CD4-positive, alpha-beta T cell treated with Interleukin-21 for 1 hour (primary cell): ENCODE measurements at places on chromosomes 13 and 19.

GRCh38 chr19:51789061-51789795 is 5.7 kb upstream of the FPR3 start:
- no peak for DNase-seq

DNA sequence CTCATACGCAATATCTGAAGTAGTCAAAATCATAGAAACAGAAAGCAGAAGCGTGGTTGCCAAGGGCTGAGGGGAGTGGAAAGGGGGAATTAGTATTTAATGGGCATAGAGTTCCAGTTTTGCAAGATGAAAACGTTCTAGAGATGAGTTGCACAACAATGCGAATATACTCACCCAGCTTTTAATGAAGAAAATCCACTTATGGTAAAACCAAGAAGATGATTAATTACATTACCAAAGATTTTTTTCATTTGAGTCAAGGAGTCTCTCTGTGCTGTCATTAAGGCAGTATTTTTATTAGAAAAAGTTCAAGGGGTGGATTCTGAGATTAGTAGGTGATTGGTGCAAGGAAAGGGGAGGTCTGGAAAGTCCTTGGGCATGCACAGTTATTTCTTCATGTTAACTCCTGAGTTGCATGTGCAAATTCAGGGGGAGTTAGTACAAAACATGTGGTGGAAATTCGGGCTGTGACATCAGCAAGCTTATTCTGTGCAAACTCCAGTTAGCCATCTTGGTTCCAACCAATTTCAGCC is 6.9 kb upstream of the CBY2 start:
- DNase-seq, result no peak

GRCh38 chr13:80530191-80530590 is 189.3 kb upstream of the SPRY2 start:
- no peak for DNase-seq

GRCh38 chr13:18978447-18978846 is 203.2 kb downstream of the TUBA3C start:
- no peak for DNase-seq

DNA sequence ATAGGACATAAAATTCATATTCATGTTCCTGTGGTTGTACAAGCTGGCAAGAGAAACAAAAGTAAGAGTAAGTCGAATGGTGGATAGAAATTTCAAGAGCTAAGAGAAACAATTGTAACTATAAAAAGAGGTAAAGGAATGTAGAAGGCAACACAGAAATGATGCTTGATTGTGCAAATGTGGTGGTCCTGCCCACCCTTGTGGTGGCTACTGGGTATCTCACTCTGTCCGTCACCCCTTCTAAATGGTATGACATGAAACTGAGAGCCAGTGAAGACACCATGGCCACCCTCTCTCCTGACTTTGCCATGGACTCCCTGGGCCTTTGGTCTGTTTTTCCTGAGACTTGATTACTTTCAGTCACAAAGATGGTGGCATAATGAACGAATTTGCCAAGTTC is 925.9 kb upstream of the SLITRK6 start:
- no peak for DNase-seq

GRCh38 chr13:100721885-100722512 is 47.4 kb upstream of the TMTC4 start:
- DNase-seq, result peak; percentile 47

GRCh38 chr19:42552086-42553065 is 24.1 kb upstream of the CEACAM1 start:
- no peak for DNase-seq

DNA sequence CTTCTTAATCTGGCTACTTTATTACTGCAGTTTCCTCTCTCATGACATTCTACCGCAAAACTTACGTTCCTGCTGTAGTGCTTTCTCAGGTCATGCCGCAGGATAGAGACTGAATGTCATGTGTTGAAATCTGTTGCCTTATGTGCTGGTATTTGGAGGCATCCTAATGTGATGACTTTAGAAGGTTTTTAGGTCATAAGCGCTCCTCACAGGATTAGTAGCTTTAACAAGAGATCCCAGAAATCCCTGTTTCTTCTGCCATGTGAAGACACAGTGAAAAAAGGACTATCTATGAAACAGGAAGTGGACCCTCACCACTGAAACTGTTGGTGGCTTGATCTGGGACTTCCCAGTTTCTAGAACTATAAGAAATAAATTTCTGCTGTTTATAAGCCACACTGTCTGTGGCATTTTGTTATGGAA is 209.3 kb downstream of the LACC1 start:
- peak; percentile 13 for DNase-seq

GRCh38 chr13:105758918-105759860 is 776.3 kb downstream of the EFNB2 start:
- DNase-seq, result no peak

- no peak for DNase-seq
Measured at GRCh38 chr19:9032136-9032631, 22.0 kb upstream of the MUC16 start.

- DNase-seq, result no peak
Measured at GRCh38 chr19:18894254-18895037, 1.5 kb downstream of the CERS1 start.

DNA sequence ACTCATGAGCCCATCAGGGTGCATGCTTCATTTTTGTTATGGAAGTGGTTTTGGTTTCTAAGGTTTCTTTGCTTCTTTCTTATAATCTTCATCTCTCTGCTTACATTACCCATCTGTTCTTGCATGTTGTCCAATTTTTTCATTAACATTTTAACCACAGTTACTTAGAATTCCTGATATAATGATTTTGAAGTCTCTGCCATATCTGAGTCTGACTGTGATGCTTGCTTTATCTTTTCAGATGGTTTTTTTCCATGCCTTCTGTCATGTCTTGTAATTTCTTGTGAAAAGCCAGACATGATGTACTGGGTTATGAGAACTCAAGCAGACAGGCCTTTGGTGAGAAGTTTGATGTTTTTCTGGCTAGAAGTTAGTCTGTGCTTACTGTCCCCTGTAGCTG is 8.0 kb upstream of the ARGLU1 start:
- DNase-seq, result no peak

- no peak for DNase-seq
Measured at GRCh38 chr19:42093505-42093904, 17.5 kb downstream of the ZNF574 start.

DNA sequence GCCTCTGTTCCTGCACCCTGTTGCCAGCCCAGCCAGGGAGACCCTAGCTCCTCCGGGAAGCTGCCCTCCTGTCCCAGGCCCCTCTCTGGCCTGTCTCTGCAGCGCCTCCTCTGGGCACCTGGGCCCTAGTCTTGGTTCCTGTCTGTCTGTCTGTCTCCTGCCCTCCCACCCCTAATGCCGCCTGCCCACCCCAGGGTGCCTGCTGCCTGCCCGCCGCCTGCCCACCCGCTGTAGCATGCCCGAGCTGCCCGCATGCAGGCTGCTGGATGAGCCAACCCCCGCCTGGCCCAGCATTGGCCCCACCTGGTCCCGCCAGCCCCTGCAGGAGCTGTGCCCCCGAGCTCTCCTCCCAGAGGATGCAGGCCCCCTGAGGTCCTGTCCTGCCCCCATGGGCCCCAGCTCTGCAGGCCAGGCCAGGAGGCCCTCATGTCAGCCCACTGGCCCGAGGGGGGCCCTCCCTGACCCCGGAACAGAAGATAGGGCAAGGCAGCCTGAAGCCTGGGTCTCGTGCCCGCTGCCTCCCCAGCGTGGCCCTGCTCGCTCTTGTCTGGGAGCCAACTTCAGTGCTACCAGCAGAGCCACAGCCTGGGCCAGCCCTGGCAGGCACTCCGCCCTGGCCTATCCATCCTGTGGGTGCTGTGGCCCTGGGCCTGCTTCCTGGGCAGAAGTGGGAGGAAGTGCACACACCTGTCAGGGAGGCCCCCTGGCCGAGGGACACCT is 5.2 kb downstream of the MAP2K7 start:
- DNase-seq, result no peak

DNA sequence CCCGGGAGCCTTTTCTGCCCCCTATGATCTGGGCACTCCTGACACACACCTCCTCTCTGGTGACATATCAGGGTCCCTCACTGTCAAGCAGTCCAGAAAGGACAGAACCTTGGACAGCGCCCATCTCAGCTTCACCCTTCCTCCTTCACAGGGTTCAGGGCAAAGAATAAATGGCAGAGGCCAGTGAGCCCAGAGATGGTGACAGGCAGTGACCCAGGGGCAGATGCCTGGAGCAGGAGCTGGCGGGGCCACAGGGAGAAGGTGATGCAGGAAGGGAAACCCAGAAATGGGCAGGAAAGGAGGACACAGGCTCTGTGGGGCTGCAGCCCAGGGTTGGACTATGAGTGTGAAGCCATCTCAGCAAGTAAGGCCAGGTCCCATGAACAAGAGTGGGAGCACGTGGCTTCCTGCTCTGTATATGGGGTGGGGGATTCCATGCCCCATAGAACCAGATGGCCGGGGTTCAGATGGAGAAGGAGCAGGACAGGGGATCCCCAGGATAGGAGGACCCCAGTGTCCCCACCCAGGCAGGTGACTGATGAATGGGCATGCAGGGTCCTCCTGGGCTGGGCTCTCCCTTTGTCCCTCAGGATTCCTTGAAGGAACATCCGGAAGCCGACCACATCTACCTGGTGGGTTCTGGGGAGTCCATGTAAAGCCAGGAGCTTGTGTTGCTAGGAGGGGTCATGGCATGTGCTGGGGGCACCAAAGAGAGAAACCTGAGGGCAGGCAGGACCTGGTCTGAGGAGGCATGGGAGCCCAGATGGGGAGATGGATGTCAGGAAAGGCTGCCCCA is 8.5 kb upstream of the CEACAM7 start:
- no peak for DNase-seq

- DNase-seq, result no peak
Measured at GRCh38 chr19:28567834-28568233, 645.1 kb downstream of the UQCRFS1 start.

GRCh38 chr19:18023622-18024251 is 15.8 kb downstream of the ARRDC2 start:
- peak; percentile 77 for DNase-seq

DNA sequence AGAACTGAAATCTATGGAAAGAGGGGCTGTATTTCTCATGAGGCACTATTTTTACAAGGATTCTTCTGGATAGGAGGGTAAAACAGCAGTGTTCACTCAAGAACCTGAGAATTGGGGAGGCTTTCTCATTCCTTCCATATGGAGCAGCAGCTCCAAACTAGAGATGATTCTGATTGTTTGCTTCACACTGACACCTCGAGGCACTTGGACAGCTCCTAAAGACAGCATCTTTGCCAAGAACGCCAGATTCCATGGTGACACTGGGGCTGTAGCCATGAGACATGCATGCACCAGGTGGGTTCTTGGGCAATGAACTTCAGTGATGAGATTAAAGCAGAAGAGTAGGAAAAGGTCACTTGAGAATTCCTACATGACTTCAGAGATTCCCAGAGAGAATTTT is 361.5 kb upstream of the HTR2A start:
- no peak for DNase-seq

- no peak for DNase-seq
Measured at GRCh38 chr19:58353717-58354477, 605 bp upstream of the A1BG start.

DNA sequence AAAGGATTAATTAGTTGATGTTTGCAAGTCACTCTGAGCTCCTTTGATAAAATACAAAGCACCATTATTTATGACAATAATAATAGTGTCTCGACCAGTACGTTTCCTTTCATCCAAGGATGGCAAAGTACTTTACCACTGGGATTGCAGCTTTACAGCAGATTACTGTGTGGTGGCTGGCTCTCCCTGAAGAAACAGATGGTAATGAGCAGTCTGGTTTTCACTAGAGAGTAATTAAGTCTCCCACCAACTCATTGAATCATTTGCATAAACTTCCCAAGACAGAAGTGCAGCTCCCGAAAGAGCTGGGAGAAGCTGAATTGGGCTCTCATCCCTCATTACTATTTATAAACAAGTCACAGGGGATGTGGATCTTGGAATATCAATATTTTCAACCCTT is 48.7 kb downstream of the KLF5 start:
- DNase-seq, result no peak

DNA sequence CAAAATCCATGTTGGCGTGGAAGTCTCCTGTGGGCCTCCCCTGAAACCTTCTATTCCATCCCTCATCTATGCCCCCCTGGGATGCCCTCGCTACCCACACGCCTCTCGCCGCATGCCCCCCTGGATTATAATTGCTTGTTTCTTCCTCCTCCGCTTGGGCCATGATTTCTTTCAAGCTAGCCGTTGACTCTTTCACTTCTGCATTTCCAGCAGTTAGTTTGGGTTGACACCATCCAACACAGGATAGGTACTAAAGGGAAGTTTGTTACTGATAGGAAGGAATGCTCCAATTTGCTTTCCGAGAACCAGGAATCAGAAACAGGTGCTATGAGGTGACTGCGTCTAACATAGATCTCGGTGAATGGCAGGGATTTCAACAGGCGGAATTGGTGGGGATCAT is 7.7 kb upstream of the SLC25A15 start:
- DNase-seq, result no peak

- no peak for DNase-seq
Measured at GRCh38 chr19:47143322-47144073, 12.9 kb downstream of the SAE1 start.

DNA sequence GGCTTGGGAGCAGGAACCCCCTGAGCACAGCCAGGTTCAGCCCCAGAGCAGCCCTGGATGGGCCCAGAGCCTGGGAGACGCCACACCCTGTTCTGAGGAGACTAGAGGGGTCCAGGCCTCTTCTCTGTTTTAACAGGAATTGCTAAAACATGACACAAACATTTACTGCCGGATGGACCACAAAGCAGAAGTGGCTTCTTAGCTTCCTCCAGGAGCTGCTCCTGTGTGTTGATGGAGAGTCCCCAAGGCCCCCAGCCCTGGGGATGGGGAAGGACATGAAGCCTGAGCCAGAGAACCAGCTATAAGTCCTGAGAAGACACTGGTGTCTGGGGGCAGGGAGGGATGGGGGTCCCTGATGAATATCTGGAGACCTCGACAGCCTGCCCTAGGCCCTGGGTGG is 14.6 kb downstream of the CEACAM3 start:
- DNase-seq, result peak; percentile 15

- no peak for DNase-seq
Measured at GRCh38 chr19:2602391-2603181, 99.9 kb downstream of the GNG7 start.

DNA sequence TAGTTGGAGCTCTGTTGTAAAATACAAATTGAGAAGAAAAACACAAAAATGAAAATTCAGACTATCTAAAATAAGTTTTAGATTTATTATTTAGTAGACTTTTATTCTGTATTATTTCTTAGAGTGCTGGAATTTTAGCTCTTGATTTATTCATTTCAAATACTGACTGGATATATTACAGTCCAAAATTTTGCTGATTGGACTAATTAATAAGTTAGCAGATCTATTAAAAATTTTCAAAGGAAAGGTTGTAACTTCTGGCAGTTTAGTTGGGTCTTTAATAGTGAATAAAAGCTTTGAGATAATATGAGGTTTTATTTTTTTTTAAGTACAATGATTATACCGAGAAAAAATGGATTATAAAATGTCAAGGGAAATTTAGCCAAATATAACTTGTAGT is 1224.9 kb upstream of the SPRY2 start:
- DNase-seq, result no peak

DNA sequence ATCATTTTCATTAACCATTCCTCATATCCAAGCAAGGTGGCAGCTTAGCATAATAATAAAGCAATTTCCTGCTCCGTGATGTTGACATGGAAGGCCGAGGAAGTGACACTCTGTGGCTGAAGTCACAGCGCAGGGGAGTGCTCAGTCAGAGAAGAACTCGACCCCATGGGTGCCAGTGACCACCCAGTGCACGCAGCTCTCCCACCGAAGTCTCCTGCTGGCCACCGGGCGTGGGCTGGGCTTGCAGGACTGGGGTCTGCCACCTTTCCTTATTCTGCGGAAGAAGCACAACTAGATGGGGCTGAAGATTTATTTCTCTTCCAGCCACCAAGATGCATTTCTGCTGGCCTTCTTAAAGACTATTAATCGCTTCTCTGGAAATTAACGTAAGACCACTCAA is 132.1 kb upstream of the SPACA7 start:
- no peak for DNase-seq

- DNase-seq, result no peak
Measured at GRCh38 chr13:110509971-110510786, 51.3 kb downstream of the RAB20 start.
